ENCODE measurements at places on chromosomes 2 and 18.

- DNase-seq: no peak
These were observed 180.6 kb downstream of the ZNF521 start for GRCh38 chr18:25171334-25171733.

DNA sequence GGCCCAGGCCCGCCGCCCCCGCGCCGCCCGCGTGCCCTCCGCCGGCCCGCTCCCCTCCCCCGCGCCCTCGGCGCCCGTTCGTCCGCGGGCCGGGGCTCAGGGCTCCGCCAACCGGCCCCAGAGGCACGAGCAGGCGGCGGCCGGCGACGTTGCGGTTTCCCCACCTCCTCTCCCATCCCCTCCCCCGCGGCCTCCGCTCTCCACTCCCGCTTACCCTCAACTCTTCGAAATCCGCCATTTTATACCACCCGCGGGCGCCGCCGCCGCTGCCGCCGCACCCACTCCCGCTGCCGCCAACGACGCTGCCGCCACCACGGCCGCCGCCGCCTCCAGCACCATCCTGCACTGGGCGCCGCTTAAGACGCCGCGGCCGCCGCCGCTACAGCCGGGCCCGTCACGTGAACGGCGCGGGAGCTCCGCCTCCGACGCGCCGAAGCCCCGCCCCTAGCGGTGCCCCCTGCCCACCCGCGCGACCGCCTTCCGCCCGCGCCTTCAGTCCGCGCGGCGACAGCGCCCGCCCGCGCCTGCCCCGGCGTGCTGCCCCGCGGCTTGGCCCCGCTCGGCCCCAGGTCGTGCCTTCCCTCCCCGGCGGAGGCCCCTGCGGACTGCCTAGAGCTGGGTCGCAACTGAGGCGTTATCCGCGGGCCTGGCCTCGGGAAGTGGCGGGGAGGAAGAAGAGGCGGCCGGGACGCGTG lies at the start of the genes KATNAL2 and PIAS2:
TSS of gene KATNAL2 (plus strand) at position 495 of the 695 bp plus-strand sequence. CDS start 29,271 bp downstream, outside the sequence.
TSS of gene PIAS2 (minus strand) at position 400 of the 695 bp plus-strand sequence. CDS start at position 238, 162 bp downstream.
- DNase-seq: peak; percentile 29

GRCh38 chr2:164412831-164413230 lies 208.5 kb downstream of the GRB14 start:
- DNase-seq: no peak

DNA sequence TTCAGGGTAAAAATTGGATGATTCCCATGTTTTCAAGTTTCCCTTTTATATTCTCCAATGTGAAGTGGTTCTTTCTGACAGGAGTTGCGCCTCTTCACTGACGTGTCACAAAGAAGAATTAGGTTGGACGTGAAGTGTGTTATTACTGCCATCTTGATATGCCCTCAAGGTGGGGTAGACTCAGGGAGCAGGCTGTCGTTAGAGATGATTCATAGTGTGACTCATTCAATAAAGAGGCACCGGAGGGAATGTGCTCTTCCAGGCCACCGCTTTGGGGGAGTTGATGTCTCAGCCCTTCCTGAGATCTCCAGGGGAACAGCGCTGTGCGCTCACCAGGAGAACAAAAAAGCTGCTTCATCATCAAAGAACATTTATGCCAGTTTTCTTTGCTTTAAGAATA lies 3.6 kb upstream of the DGKD start:
- DNase-seq: no peak

DNA sequence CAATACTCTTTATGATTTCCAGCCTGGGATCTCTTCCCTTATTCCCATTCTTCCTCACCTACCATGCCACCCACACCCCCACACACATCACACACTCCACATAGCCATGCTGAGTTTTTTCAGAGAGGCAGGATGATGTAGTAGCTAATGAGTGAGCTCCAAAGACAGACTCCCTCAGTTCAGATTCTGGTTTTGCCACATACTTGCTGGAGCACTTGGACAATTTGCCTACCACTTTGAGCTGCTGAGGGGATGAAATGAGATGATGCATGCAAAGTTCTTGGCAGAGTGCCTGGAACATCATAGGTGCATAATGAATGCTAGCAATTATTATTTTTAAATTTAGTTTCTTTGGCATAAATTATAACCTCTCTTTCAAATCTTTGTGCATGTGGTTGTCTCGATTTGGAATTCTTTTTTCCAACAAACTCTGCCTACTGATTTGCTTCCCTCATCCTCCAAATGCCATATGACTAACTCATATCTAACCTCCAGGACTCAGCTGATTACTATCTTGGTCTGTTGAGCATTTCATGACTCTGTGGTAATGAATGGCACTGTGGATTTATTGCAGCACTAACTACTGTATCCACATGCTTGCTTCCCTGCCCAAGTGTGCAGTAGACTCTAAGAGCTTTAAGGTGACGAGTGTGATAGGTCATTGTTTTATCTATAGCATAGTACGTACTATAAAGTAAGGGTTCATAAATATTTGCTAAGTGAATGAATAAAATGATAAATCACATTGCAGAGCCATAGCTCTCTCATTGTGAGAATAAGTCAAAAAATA lies 99.1 kb downstream of the TACR1 start:
- DNase-seq: no peak

DNA sequence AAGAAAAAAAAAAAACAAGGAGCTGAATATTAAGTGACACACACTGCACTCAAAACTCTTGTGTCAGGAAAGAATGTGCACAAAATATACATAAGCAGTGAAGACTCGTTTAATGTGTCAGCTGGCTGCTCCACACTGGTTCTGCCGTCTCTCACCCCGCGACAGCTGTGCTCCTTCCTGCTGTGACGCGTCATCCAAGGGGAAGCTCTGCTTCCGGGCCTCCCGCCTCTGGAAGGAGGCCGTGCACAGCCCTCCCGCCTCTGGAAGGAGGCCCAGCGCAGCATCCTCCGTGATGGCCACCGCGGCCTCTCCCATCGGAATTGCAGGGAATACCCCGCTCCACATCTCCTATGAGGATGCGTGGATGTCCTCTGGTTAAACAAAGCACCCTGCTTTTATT lies 151.0 kb downstream of the HDAC4 start:
- no peak for DNase-seq
